ENCODE measurements at places on chromosomes 1 and 21. TPM values are rescaled to one million over a fixed set of nuclear protein-coding genes. Genes with fewer than 3 reads are reported as not detected.

The INSRR gene
- total RNA-seq: not detected

DNA sequence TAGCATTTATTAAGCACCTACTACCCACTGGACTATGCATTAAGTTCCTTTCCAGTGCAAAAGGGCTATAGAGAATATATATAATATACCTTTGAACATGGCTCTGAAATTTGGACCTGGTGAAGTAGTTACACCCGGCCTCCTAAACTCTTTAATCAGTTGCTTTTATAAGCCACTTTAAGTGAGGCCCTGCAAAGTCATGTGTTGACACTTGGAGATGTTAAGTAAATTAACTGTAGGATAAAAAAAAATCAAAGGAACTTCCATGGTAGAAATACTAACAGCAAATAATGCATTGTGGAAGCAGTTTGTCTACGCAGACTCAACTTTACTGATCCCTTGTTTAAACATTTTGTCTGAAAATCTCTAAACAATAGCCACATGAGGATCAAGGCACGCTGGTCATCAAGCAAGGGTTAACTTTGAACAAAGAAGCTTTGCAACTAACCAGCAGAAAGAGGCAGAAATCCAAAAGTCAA is 283.9 kb downstream of the VAV3 start:
- H3K27me3 ChIP-seq: no peaks in the 10 kb centered on the region
- no peaks in the 10 kb centered on the region for H3K36me3 ChIP-seq
- no peaks in the 10 kb centered on the region for H3K4me1 ChIP-seq
- DNase-seq: no peak
- H3K4me3 ChIP-seq: no peak overlapping the region

DNA sequence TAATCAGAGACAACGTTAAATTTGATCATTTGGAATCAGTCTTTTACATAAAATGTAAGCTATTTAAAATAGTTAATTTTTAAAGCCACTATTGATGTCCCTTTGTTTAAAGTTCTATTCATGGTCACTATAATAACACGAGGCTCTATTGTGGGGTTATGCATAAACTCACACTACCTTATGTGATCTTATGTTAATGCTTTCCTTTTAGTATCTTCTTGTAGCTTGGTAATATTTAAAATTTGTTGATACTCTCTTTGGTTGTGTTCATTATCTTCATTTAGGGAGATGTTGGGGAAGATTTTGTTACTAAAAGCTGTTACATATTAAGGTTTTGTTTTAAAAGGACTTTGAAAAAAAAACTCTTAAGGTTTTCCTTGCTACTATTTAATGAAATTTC is 1.2 kb downstream of the B3GALT2 start:
- no peaks in the 10 kb centered on the region for H3K36me3 ChIP-seq
- DNase-seq: no peak
- no peak overlapping the region for H3K4me3 ChIP-seq
- no peak overlapping the region for H3K27ac ChIP-seq
- H3K4me1 ChIP-seq: peaks cover 52% of the 10 kb centered on the region

The BTG2 gene
- total RNA-seq: 164 TPM

The CLDN8 gene
- not detected for total RNA-seq

DNA sequence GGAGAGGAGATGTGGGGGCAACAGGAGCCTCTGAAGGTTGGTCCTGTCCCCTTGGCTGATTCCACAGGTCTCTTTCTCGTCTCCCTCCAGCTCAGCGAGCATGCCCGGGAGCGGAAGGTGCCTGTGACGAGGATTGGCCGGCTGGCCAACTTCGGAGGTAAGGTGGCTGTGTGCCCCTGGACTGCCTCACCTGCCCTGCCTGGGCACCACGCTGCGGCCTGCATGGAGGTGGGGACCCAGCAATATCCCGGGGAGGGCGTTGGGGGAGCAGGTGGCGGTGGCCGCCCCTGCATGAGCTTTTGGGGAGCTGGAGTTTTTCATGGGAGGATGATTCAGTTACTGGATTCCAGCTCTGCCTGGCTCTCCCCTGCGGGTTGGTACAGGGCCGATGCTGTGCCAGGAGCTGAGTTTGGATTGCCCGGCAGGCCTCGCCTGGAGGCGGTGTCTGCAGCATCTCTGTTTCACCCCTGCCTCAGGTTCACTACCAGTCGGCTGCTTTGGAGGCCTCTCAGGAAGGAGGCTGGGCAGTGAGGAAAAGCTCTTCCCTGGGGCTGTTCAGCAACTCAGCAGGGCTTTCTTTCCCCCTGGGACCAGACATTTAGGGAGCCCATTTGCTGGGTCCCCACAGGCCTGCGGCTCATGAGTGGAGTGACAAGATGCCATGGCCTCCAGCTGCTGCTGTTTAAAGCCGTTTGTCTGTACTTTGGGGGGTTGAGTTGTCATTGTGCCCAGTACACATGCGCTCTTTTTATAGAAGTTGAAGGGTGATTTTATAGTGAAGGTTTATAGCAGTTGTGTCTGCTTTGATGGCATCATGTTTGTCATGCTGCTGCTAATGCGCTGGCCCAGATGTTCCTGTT is 25.7 kb downstream of the COQ8A start:
- peaks cover 16% of the 10 kb centered on the region for H3K36me3 ChIP-seq
- no peak overlapping the region for H3K4me3 ChIP-seq
- no peaks in the 10 kb centered on the region for H3K27me3 ChIP-seq
- H3K27ac ChIP-seq: no peak overlapping the region
- no peaks in the 10 kb centered on the region for H3K4me1 ChIP-seq
- no peak for DNase-seq

The MIXL1 gene
- not detected for total RNA-seq

Data from thoracic aorta (tissue), 2 donors.